ENCODE measurements at places on chromosomes 5 and 9.

DNA sequence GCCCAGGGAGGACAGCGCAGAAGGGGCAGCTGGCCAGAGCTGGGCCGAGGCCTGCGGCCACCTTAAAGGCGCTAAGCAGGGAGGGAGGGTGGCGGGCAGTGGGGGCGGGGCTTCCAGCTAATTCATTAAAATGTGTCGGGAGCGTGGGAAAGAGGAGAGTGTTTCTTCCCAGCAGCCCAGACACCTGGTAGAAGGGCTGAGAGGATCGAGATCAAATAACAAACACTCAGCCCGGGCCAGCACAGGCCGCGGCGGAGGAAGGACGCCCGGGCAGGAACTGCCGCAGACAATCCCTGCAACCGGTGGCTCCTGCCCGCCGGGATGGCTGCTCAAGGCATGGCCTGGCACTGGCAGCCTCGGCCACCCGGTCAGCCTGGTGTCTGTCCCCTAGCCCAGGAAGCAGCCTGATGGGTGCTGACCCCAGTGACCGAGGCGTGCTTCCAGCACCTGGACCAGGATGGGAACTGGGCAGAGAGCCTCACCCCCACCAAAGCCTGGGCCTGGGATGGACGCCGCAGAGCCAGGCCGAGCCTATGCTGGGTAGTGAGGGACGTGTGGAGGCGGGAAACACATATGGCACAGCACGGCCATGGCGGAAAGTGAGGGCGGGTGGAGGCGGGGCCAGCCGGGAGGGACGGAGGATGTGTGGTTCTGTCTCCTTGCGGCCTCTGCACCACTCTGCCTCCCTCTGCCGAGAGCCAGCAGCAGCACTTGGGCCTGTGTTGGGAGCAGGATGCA lies 3.2 kb upstream of the NRARP start:
- DNase-seq = peak; percentile 68

- no peak for DNase-seq
These were observed 11.1 kb upstream of the PSMB7 start for GRCh38 chr9:124426361-124426760.

GRCh38 chr5:96814041-96814440 lies 6.3 kb upstream of the ERAP1 start:
- DNase-seq = no peak

GRCh38 chr9:130421154-130421801 lies 23.5 kb upstream of the ASS1 start:
- DNase-seq = no peak

- DNase-seq = no peak
These were observed 33.6 kb upstream of the GABRP start for GRCh38 chr5:170749911-170750431.

DNA sequence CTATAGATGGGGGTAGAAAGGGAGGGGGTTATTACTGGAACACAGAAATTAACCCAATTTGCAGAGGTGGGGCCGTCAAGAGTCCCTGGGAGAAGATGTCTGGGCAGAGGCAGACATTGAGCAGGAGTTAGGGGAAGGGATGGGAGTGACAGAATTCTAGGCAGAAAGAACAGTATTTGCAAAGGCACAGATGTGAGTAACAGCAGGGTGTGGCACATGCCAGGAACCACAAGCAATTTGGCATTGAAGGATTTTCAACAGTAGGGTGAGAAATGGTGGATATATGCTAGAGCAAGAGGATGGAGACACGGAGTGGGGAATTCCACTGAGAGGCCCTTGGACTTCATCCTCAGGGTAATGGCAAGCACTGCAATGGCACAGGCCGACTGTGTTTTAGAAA lies 71.6 kb upstream of the FRRS1L start:
- peak; percentile 83 for DNase-seq

DNA sequence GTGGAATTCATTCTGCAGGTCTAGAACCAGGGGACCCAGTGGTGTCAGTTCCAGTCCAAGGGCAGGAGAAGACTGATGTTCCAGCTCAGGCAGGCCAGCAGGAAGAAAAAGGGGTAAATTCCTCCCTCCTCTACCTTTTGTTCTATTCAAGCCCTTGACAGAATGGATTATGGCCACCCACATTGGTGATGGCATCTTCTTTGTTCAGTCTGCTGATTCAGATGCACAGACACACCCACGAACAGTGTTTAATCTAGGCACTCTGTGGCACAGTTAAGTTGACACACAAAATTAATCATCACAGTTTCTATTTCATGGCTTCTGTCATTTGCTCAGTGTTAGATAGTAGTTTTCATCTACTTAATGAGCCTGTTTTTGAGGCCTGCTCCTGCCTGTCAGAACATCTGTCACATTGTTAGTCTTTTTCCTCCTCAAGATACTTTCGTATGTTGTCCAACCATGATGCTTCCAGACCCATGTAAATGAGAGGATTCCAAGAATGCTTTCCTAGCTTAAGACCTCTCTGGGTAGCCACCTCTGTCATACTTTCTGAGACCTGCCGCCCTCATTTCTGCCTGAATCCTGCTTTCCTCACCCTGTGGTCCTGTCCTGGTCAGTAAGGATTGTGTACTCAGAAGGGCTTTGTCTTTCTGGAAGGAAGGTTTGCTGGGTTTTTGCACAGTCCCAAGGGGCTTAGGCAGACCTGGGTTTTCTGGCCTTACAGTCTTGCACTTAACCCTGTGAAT lies 72.5 kb downstream of the SPIN1 start:
- peak; percentile 37 for DNase-seq

DNA sequence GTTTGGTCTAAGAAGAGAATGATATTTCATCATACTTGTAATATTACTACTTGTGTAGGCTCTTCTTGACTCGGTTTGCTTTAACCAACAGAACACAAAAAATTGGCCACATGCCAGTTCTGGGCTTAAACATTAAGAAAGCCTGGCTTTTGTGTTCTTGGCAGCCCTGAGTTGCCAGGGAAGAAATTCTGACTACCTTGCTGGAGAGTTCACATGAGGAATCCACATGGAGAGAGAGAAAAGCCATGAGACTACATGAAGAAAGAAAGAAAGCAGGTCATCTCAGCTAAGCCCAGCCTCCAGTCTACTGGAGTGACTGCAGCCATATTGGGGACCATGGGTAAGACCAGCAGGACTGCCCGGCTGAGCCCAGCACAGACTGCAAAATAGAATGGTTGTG lies 524.8 kb downstream of the RAB3C start:
- peak; percentile 17 for DNase-seq

GRCh38 chr5:17163221-17163620 lies 54.2 kb upstream of the BASP1 start:
- no peak for DNase-seq

DNA sequence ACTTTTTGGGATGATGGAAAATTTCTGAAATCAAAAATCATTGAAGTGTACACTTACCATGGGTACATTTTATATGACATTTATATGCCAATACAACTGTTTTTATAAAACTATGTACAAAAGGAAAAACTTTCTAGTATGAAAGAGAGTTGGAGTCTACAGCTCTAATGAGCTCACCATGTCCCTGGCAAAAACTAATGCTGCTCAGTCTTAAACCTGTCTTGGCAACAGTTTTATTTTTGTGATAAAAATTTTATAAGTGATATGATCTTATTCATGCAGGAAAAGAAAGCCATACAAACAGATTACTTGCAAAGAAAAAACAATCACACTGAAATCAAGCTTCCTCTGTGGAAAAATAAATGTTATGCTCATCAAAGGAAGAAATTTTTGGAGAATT lies 78.9 kb upstream of the RASEF start:
- DNase-seq = no peak
